ENCODE measurements at places on chromosomes 11 and 22.

- DNase-seq: peak; percentile 42
These were observed 906.3 kb downstream of the DLG2 start for GRCh38 chr11:84720706-84721402.

DNA sequence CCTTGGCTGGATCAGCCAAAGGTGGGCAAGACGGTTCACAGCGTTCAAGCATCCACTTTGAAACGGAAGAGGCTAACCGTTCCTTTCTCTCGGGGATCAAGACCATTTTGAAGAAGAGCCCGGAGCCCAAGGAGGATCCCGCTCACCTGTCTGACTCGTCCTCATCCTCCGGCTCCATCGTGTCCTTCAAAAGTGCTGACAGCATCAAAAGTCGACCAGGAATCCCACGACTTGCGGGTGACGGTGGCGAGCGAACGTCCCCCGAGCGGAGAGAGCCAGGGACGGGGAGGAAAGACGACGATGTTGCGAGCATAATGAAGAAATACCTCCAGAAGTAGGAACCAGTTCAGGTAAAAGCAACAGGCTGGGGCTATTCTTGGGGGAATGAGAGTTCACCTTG, 141.9 kb upstream of the SEZ6L start:
- DNase-seq: no peak

GRCh38 chr11:3942956-3943497, 87.6 kb downstream of the STIM1 start:
- no peak for DNase-seq

DNA sequence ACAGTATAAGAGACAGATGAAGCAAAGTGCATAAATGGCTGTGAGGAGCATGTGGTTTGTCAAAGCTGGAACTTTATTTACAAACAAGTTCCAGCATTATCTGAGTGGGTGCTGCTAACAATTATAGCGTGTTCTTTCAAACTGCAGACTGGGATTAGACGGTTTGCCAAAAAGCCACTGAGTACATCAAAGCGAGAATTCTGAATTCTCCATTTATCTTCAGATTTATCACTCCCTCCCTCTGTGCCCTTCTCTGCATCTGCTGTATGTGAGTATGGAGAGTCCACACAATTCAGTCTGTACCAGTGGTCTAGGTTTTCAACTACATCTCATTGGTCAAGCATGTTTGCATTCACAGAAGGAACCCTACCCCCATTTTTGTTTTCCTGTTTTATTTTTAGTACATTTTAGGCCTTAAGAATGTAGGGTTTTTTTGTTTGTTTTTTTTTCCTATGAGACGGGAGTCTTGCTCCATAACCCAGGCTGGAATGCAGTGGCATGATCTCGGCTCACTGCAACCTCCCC, 18.1 kb upstream of the INCENP start:
- DNase-seq: no peak

- no peak for DNase-seq
These were observed 136.3 kb downstream of the ARHGAP42 start for GRCh38 chr11:100823360-100823759.
